ENCODE measurements at places on chromosomes 2 and 18.

- DNase-seq = no peak
Observed at GRCh38 chr2:202221873-202222272, 16.5 kb downstream of the SUMO1 start.

DNA sequence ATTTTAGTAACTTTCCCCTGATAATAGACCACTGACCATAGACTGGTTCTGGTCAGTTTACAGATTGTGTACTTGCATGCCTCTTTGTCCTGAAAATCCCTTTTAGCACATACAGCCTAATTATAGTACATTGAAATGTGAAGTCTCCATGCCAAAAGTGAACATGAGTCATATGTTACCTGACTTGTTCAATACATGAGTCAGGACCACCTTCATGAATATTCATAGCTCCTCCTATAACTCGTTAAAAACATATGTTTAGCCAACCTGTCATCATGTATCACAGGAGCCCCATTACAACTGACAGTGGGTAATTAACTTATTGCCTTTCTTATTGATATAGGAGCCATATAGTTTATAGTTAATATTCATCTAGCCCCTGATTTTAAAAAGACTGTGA, 78.6 kb downstream of the SH3YL1 start:
- DNase-seq = no peak

GRCh38 chr2:27888790-27889189, 1.4 kb downstream of the RBKS start:
- DNase-seq = no peak

DNA sequence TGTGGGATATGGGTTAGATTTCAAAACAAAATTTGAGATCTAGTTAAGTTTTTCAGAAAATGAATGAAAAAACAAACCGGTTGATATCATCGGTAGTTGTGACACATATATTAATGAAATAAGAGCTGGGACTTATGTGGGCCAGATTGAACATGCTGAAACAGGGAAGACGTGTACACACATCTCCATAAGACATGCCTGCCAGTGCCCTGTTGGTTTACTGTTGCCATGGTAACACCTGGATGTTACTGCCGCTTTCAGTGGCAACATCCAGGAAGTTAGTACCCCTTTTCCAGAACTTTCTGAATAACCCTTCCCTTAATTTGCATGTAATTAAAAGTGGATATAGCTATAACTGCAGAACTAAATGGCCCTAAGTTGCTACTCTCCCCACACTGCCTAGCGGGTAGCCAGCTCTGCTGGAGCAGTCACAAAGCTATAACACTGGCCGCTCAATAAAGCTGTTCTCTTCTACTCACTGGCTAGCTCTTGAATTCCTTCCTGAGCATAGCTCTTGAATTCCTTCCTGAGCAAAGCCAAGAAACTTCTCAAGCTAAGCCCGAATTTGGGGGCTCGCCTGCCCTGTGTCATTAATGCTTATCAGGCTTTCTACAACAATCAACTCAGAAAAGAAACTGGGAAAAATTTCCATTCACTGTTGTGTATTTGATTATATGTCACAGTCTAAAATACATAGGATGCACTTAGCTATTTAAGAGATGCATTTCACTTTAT, 776.3 kb upstream of the CDH7 start:
- no peak for DNase-seq

DNA sequence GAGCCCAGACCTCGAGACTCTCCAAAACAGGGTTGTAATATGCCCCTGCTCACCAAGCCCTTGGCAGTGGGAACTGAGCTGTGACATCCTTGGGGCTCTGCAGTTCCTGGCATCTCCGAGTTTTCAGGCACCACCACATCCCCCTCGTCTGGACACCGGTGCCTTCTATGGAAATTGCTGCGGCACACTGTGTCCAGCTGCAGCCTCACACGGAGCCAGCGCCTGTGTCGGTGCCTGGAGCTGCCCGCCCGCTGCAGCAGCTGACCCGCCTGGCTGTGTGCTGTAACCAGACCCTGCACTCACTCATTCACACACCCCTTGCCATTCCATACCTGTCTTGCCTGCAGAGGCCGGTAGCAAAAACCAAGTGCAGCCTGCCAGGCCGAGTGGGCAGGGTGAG, 11.8 kb downstream of the IWS1 start:
- no peak for DNase-seq

- no peak for DNase-seq
Observed at GRCh38 chr2:50620783-50621182, 411.1 kb downstream of the NRXN1 start.

- DNase-seq = no peak
Observed at GRCh38 chr18:634551-635045, 22.9 kb upstream of the TYMS start.

- no peak for DNase-seq
Observed at GRCh38 chr2:68127358-68128242, 30.1 kb upstream of the PNO1 start.

DNA sequence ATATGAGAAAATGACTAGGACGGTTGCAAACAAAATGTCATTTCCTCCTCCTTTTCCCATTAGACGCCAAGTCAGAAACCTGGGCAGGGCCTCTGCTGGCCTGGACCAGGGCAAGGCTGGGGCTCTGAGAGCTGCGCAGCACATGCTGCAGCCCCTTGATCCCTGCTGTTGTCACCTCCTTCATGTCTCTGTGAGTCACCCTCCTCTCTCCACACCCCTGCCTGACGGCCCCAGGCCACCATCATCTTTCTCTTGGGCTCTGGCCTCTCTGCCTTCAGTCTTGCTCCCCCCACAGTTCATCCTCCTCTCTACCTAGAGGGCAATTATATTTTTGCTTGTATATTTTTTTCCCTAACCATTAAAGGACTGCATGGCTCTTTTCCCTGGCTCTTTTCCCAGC, 10.0 kb downstream of the FLACC1 start:
- no peak for DNase-seq

DNA sequence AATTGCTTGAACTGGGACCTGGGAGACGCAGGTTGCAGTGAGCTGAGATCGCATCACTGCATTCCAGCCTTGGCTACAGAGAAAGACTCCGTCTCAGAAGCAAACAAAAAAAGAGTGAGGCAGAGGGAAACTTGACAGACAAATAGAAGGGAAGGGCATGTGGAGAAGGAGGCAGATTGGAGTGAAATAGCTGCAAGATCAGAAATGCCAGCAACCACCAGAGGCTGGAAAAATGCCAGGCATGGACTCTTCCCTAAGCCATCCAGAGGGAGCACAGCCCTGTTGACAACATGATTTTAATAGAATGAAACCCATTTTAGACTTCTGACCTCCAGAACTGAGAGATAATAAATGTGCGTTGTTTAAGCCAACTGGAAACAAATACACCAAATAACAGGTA, 447.2 kb upstream of the SPHKAP start:
- no peak for DNase-seq

- DNase-seq = no peak
Observed at GRCh38 chr2:179467111-179467510, 202.5 kb upstream of the SESTD1 start.

GRCh38 chr18:26821181-26821580, 44.3 kb downstream of the AQP4 start:
- DNase-seq = no peak

DNA sequence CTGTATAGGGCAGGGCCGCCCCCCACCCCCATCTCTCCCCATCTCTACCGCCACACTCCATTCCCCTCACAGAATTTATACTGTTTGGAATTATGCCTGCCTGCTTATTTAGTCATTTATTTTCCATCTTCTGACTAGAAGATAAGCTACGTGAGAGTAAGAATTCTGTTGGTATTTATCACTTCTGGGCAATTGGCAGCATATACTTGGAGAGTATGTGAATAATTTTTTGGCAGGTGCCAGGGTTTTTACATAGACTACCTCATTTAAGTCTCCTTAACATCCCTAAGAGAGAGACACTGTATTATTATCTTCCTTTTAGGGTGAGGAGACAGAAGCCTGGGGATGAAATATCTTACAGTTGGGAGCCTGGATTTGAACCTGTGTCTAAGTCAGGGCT, 45.0 kb downstream of the SLC4A1AP start:
- no peak for DNase-seq

GRCh38 chr18:568731-569130, 11.4 kb upstream of the CETN1 start:
- DNase-seq = no peak

GRCh38 chr2:84972932-84973331, 2.0 kb downstream of the KCMF1 start:
- DNase-seq = no peak

GRCh38 chr18:3840766-3841165, 390.8 kb downstream of the TGIF1 start:
- no peak for DNase-seq

GRCh38 chr2:219752726-219753125, 125.3 kb downstream of the SLC4A3 start:
- no peak for DNase-seq

DNA sequence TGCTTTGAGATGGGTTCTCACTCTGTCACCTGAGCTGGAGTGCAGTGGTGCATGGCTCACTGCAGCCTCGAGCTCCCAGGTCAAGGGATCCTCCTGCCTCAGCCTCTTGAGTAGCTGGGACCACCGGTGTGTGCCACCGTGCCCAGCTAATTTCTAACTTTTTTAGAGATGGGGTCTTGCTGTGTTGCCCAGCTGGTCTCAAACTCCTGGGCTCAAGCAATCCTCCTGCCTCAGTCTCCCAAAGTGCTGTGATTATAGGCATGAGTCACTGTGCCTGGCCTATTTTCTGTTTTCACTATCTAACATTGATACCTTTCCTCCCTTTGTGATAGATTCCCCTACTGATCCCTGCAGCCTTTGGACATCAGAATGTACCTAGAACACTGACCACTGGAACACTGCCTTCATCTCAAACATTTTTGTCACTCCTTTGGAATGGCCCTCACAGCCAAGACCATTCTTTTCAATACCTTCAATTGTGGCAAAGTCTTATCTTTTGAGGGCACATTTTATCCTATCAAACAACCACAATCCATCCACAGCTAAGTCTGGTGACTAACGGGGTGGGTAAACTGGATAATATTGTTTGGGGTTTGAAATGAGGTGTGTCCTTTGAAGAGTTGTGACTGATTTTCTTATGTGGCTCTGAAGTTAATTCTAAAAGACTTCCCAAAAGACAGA, 43.7 kb downstream of the EPAS1 start:
- DNase-seq = no peak

- no peak for DNase-seq
Observed at GRCh38 chr18:76619621-76620315, 124.7 kb upstream of the ZNF516 start.

DNA sequence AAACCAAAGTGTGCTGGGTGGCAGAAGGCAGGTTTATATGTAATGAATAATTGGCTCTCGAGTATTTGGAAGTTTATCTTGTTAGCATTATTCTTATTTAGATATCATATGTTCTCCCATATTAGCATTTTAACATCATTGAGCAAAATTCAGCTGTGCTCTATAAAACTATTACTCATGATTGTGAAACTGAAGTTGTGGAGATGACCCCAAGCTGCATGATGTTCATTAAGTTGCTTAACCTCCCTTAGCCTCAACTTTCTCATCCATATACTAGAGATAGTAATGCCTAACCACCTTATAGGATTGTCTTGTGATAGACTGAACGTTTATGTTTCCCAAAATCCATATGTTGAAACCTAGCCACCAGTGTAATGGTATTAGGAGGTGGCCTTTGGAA, 346.3 kb downstream of the SATB2 start:
- no peak for DNase-seq

- DNase-seq = no peak
Observed at GRCh38 chr18:24741321-24741720, 280.9 kb downstream of the HRH4 start.

DNA sequence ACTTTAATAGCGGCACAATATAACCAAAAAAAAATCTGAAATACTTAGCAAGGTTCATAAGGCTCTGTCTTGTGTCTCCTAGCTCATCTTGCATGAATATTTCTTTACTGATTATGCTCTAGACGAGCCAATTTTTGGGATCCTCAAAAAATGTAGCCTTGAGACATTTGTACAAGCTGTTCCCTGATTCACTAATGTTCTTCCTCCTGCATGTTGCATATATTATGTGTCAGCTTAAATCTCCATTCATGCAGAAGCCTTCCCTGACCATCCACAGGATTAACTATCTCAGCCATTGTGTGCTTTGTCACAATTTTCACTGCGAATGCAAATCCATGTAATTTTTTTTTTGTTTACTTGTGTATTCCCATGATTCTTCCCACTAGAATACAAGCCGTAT, 594.0 kb upstream of the VRK2 start:
- DNase-seq = no peak

GRCh38 chr2:176769021-176769420, 443.6 kb upstream of the HNRNPA3 start:
- no peak for DNase-seq

DNA sequence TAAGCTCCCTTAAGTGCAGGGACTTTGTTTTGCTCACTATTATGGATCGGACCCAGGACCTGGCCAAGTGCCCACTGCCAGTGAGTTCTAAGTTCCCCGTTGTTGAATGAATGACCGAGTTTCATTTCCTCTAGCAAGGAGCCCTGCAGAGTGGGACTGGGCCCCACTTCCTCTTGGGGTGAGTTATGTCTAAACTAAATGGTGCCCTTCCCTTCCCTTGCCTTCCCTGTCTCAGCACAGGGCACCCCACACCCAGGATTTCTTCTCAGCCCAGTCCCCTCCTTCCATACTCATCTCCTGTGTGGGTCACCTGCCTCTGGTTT, 195.3 kb upstream of the HS6ST1 start:
- DNase-seq = no peak

- no peak for DNase-seq
Observed at GRCh38 chr2:37180006-37180639, 8.3 kb downstream of the SULT6B1 start.

- no peak for DNase-seq
Observed at GRCh38 chr2:216416571-216417307, 4.5 kb downstream of the SMARCAL1 start.

- DNase-seq = no peak
Observed at GRCh38 chr2:159706385-159706980, 5.8 kb upstream of the MARCHF7 start.

- DNase-seq = no peak
Observed at GRCh38 chr18:12278741-12279682, 24.9 kb downstream of the CIDEA start.

GRCh38 chr2:43513796-43514195, 82.0 kb downstream of the THADA start:
- no peak for DNase-seq

DNA sequence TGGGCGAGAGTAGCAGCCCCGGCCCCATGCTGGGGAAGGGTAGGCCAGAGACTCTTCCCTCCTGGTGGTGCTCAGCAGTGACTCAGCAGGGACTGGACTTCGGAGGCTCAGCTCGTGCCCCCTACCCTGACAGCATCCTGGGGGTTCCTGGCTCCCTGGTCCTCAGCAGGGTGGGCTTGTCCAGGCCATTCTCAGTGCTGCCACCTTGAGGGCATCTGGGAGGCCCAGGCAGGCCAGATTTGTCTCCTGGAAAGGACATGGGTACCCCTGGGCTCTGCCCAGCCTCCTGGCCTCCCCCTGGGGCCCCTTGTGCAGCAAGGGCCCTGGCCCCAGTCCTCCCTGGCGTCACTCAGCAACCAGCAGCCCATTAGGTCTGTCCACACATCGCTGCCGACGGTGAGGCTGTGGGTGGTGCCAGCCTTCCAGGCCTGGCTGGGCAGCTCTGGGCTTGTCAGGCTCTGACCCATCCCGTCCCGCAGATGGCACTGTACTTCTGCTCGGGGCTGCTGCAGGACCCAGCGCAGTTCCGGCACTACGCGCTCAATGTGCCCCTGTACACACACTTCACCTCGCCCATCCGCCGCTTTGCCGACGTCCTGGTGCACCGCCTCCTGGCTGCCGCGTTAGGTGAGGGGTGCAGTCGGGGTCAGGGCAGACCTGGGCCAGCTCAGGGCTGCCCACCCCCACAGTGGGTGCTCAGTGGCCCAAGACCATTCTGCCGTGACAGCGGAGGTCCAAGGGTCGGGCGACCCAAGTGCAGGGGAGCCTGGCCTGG, 45.0 kb upstream of the ALPP start:
- no peak for DNase-seq

Data from right renal cortex interstitium (tissue), 3 donors.